ENCODE measurements at places on chromosomes 3 and 15.

GRCh38 chr3:176953106-176954060 is 243.9 kb downstream of the TBL1XR1 start:
- no peak for DNase-seq

GRCh38 chr3:25218362-25218761 is 209.7 kb upstream of the RARB start:
- DNase-seq = no peak

DNA sequence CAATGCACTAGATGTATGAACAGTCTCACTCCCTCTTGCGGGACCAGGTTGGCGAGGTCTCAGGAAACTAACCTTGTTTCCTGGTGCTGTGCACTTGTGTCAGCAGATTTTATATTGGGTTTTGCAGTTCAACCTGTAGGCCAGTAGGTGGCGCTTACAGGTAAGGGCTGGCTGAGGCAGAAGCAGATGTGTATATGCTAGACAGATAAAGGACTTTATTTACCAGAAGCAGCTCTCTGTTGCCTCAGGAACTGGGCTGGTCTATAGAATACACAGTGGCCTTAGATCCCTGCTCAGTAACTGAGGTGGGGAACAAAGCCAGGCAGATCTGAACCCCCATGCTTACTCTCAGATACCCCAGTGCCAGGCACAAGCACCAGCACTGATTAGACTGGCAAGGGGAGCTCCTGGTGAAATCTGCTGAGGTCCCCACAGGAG is 296.8 kb downstream of the DOCK3 start:
- DNase-seq = peak; percentile 28

- no peak for DNase-seq
These were observed 137.9 kb downstream of the XXYLT1 start for GRCh38 chr3:195133013-195133412.

DNA sequence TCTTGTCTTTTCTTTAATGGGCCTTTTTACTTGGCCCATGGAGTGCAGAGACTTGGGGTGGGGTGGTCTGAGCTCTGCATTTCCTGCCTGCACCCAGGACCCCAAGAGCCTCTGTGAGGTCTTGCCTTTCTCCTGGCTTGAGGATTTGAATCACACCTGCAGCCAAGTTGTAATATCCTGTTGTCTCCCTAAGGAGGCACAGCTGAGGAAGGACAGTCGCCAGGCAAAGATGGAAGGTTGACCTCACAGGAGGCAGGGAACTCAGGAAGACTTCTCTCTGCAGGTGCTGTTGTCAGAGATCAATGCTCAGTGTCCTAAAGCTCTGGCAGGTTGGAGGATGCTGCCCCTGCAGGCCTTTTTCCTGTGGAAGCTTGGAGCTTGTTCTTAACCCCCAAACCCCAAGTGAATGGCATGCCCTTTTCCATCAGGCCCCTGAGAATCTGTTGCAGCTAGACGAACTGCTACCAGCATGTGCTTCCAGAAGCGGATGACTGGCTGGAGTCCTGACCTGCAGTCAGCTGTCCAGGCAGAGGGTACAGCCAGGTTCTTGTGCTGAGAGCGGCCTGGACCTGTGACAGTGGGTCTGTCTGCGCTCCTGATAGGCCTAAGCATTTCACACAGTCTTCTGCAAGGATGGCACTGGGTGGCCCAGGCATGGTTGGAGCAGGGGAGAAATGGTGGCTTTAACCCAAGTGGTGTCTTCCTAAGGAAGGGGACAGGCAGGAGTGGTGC is 120.0 kb downstream of the EEFSEC start:
- DNase-seq = no peak

DNA sequence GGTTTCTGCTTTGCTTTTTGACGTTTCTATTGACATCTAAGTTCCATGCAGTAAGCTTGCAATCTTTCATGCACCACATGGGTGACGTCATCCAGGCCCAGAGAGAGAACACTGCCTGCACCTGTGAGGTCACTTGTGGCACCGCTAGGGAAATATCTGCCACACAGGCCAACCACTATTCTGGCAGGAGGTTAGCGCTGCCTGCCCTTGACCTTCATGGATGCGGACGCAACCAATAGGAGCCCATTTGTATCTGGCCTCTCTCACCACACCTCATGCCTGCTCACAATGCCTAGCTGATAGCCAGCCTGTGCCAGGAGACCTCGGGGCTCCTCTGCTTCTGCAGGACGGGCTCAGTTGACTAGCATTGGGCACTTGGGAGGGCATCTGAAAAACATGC is 55.8 kb upstream of the PRR23E start:
- no peak for DNase-seq

DNA sequence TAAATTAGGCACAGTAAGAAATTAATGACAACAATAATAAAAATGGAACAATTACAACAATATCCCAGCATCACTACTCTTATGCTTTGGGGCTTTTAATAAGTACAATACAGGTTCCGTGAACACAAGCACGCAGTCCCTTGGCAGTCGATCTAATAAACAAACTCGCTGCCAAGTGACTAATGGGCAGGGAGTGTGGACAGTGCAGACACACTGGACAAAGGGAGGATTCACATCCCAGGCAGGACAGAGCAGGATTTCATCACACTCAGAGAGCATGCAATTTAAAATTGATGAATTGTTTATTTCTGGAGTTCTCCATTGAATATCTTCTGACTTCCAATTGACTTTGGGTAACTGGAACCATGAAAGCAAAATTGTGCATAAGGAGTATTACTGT is 524.1 kb upstream of the CFAP20DC start:
- no peak for DNase-seq

- DNase-seq = no peak
These were observed 597.8 kb downstream of the ROBO1 start for GRCh38 chr3:79170021-79170420.

- DNase-seq = no peak
These were observed 540 bp upstream of the HHATL start for GRCh38 chr3:42702982-42703694.

DNA sequence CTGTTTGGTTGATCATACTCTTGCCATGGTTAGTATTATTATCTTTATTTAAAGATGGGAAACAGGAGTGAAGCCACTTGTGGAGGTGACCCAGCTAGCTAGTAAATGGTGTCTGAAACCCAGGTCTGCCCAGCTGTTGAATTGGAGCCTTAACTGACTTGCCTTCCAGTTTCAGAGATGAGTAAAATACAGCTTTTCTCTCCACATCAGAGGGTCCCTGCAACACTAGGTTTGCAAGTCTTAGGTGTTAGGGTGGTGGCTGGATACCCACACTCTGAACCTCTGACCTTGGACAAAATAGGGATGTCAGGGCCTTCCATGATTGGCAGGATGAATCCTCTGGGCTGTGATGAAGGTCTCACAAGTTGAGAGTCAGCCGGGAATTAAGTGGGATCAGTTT is 4.1 kb downstream of the FLNB start:
- DNase-seq = no peak

DNA sequence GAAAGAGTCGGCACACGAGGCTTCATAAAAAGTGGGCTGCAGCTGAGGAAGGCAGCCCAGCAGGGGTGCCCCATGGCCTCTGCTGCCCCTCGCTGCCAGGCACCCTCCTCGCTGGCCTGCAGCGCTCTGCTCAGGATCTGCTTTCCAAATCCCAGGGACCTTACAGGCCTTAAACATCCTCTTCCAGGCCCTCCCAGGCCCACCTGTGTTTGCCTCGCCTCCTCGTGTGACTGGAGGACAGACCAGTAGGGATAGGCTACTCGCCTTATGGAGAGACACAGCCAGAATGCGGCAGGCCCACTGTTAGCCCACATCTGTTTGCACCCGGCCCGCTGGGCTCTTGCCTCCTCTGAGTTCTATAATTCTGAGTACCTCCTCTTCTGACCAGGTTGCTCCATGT is 124.5 kb upstream of the PLXNA1 start:
- DNase-seq = no peak

GRCh38 chr3:193140381-193140780 is 100.6 kb upstream of the PLAAT1 start:
- DNase-seq = no peak

DNA sequence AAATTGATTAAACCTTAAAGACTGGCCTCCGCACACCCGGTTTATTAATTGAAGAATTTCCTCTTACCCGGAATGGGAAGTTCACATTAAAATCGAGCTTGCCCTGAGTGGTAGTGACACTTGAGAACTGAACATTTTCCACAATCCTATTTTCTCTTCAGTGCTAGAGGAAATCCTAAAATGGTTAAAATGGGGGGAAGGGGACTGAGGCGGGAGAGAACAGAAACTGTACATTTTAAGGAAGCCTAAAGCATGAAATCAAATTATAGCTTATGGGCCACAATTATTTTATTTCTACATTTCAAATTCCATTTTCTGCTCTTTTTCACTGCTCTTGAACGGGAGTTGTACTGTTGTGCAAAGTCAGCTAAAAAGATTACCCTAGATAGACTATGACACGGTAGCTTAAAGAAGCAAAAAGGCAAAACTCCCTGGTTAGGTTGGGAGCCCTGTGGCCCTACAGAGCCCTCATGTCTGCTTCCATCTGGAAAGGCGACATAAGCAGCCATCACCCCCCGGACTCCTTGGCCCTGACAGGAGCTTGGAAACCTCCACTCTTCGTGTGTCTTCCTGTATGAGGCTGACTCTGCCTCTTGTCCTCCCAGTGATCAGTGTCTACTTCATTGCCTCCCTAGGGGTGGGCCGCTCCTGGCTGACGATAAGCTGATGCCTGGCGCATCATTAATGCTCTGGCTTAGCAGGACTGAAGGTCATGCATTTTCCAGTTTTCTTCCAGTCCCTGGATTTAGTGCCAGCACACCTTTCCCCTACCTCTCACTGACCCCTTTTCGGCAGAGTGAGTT is 79.3 kb downstream of the EEFSEC start:
- no peak for DNase-seq

- DNase-seq = no peak
These were observed 15.3 kb downstream of the MRPL47 start for GRCh38 chr3:179589143-179589542.

- DNase-seq = no peak
These were observed 288.5 kb upstream of the UMPS start for GRCh38 chr3:124441766-124442165.

- DNase-seq = no peak
These were observed 149.3 kb upstream of the CBLB start for GRCh38 chr3:106018102-106018501.
